ENCODE measurements at places on chromosomes 7 and 10.

DNA sequence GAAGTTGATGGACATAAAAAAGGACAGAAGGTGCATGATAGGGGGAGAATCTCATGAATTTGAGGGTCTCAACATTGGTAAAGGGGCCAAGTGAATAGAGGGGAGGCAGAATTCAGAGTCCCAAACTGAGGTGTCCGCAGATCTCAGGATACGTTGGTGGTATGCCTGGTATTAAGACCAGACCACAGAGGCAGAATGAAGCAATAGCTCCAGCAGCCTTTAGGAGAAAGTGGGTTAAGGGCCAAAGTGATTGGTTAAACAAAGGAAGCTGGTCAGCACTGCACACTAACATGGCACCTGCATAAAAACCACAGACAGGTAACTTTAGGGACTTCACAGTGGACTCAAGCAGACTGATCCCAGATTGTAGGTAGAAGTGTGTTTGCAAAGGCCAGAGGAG lies 37.5 kb downstream of the MEST start:
- DNase-seq: no peak

DNA sequence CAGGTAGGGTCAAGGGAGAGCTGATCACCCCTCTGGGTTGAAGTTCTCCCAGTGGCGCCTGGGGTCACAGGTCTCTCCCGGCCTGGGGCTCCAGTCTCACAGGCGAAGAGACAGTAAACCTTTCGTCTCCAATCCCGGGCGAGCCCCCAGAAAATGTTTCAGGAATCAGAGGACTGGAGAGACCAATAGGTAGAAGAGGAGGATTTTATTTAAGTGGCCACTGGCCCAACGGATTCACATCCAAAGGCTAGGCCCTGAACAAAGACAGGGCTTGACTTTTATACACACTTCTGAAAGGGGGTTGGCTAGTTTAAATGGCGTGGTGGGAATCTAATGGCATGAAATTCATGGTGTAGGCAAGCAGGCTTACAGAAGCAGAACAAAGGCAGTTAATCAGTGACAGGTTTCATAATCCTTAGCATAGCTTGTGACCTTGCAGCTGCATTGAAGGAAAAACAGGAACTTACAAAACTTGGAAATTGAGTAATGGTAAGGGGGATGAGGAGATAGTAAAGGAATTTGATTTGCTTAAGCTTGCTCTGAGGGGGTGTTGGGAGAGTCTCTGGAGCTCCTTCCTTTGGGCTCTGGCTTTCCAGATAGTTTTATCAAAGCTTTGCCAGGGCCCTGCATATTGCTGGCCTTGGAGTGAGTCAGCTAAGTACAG lies 105.5 kb downstream of the TRIM24 start:
- DNase-seq: no peak

DNA sequence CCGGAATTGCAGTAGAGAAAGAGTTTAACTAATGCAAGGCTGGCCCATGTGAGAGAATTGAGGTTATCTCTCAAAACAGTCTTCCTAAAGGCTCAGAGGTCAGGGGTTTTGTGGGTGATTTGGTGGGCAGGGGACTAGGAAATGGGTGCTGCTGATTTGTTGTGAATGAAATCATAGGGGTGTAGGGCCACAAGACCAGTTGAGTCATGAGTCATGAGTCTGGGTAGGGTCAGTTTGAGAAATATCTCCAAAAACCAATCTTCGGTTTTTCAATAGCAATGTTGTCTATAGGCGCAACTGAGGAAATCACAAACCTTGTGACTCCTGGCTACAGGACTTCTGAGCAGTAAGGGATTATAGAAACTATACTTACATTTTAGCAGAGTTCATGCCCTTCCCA lies 460.0 kb upstream of the NRP1 start:
- no peak for DNase-seq

- no peak for DNase-seq
Observed at GRCh38 chr7:48416327-48416908, 245.2 kb downstream of the ABCA13 start.

DNA sequence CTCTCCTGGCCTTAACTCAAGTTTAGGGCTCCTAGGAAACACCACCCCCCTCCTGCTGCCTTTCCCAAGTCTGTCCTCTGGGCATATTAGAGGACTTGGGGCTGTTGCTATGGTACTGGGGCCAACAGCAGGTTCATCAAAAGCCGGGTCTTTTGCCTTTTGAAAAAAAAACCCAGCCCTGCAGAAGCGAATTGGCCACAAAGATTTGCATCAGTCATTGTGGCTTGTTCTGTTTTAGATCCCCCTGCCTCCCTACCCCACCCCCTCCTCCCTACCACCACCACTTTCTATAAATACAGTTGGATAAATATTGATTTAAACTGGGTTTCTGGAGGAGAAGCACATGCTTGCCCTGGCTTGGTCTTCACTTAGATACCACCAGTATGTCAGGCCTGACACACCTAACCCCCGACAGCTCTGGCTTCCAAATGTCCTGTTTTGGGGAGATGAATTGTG lies 7.0 kb downstream of the MXI1 start:
- DNase-seq: no peak

DNA sequence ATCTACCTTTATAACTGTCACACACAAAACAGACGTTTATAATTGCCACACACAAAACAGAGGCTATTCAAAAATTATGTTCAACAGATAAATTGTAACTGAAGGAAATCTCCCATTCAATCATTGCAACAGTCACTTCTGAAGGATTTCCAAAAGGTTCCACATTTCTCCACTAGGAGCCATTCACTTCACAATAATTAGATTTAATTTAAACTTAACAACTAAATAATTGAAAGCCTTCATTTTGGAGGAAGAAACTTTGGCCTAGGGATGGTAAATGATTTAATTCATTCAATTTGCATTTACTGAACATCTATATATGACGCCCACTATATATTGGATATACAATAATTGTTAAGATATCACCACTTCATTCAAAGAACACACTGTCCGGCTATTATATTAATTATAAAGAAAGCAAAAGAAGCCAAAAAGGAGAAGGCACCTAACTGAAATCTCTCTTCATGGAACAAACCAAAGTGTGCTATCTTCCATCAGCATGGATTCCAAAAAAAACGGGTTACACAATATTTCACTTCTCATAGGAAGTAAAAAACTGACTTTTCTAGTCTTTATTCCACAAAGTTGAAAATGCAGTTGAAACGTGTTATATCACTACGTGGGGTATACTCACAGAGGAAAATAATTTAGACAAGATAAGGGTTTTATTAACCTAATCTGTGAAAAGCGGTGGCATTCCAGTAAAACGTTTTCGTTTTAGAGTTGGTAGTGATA lies 1.7 kb downstream of the ATAD1 start:
- no peak for DNase-seq

DNA sequence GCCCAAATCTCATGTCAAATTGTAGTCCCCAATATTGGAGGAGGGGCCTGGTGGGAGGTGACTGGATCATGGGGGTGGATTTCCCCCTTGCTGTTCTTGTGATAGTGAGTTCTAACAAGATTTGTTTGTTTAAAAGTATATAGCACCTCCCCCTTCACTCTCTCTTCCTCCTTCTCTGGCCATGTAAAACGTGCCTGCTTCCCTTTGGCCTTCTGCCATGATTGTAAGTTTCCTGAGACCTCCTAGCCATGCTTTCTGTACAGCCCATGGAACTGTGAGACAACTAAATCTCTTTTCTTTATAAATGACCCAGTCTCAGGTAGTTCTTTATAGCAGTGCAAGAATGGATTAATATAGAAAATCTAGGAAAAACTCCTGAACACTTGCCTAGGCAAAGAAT lies 202.1 kb upstream of the SLC26A5 start:
- no peak for DNase-seq

- DNase-seq: no peak
Observed at GRCh38 chr7:154931906-154932305, 71.0 kb downstream of the PAXIP1 start.

DNA sequence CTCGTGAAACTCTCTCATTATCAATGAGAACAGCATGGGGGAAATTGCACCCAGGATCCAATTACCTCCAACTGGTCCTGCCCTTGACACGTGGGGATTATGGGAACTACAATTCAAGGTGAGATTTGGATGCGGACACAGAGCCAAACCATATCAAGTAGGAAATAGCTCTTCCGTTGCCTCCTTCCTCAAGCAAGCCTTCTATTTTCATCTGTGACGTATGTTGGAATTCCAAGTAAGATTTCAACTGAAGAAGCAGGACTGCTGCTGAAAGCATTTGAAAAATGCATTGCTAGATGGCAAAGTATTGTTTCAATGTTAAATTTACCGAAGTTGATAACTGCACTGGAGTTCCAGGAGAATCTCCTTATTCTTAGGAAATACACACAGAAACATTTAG lies 178.1 kb upstream of the GALNT17 start:
- no peak for DNase-seq

- no peak for DNase-seq
Observed at GRCh38 chr10:21337171-21337792, 188.2 kb downstream of the SKIDA1 start.

DNA sequence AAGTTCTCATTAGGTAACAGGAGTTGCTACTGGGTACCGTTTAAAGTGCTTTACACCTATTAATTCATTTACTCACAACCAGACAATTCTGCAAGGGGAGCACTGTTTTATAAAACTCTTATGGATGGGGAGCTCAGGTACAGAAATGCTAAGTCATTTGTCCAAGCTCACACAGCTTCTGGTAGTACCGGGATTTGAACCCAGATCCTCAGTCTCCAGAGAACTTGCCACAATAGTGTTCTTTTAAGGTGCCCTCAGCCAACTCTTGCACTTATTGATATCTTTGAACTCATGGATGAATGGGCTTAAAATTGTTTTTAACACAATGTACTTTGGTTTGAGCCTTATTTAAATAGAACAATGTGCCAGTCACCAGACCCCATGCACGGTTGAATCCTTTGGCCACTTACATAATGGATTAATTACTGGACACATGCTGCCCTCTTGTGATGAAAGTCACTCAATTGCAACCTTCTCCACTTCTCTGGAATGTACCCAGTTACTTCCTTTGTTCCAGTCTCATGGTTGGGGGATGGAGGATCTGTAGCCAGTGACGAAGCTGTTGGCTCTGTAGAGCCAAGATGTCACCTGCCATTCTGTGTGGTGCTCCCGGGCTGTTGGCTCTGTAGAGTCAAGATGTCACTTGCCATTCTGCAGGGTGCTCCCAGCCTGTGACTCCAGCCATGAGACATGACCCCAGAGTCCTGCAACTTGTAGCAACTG lies 65.6 kb downstream of the NOD1 start:
- DNase-seq: no peak

GRCh38 chr7:22001345-22002004 lies 55.8 kb upstream of the CDCA7L start:
- no peak for DNase-seq

DNA sequence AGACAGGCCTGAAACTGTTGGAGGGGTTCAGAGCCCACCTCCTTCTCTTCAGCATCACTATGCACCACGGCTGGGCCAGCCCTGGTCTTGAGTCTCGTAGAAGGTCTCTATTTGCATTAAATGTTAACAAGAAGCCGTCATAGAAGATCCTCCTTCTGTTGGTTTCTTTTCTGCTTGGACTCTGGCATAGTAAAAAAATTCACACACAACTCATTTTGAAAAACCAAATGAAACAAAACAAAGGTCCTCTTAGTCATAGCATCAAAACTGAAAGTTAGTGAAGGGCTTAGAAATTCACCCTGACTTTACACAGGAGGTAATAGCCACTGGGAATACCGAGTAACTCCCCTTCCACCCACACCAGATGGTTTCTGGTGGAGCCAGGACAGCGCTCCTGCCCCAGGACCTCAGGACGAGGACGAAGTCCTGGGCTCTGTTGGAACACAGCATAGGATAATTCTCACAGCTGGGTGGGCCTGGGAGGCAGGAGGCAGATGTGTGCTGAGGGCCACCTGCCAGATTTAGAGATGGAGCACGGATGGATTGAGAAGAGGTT lies 248.4 kb upstream of the KLF6 start:
- DNase-seq: no peak

GRCh38 chr7:22726907-22727713 lies at the start of gene IL6:
Gene IL6, plus strand, starts transcription at chr7:22727200. Its CDS starts 63 bp downstream, at chr7:22727263.
- peak; percentile 85 for DNase-seq

DNA sequence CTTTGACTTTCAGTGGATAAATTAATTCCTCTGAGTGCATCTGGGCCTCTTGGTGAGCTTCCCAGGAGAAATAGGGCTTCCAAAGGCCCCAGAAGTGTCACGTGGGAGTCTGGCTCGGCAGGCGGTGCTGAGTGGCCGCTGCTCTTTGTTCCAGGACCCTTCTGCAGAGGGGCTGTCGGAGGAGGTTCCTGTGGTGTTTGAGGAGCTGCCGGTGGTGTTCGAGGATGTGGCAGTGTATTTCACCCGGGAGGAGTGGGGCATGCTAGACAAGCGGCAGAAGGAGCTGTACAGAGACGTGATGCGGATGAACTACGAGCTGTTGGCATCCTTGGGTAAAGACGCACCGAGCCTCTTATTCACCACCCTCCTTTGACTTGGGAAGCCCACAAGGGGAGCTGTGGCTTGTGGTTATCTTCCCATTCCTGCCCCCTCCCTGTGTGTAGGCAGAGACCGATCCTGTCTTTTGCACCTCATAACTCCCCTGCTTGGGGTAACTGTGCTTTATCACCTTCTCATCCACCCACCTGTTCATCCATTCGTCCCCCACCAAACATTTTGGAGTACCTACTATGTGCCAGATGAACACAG lies 11.9 kb downstream of the ZNF862 start:
- peak; percentile 35 for DNase-seq

DNA sequence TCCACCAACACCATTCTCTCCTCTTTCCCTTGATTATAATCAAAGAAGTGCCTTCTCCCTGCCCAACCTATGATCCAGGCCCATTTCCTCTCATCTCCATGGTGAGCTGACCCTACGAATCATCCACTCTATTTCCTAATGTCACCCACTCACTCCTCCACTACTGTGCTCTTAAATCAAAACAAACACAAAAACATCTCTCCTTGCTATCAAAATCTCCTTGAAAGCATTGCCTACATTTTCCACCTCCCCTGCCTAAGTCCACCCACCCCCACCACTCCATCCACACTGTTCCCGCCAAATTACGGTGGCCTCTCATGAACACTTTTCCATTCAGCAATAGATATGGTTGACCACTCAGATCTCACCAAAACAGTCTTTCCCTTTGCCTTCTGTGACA lies 5.3 kb downstream of the DYDC1 start:
- DNase-seq: no peak

GRCh38 chr7:15560968-15561367 lies 847 bp downstream of the AGMO start:
- DNase-seq: no peak

- no peak for DNase-seq
Observed at GRCh38 chr7:91683823-91684222, 196.7 kb downstream of the MTERF1 start.

DNA sequence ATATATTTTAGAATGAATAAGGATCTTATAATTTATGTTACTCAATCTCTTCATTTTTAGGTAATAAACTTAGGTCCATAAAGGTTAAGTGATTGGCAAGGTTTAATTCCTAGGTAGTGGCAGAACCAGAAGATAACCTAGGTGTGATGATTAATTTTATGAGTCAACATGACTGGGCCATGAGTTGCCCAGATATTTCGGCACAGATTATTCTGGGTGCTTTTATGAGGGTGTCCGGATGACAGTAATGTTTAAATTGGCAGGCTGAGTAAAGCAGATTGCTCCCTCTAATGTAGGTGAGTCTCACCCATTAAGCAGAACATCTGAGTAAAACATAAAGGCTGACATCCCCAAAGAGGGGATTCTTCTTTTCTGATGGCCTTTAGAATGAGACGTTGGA lies 1349.3 kb upstream of the CELF2 start:
- DNase-seq: no peak
